Activated CD8-positive, alpha-beta memory T cell treated with anti-CD3 and anti-CD28 coated beads for 1 hour (primary cell): ENCODE measurements at places on chromosomes 1 and 21.

DNA sequence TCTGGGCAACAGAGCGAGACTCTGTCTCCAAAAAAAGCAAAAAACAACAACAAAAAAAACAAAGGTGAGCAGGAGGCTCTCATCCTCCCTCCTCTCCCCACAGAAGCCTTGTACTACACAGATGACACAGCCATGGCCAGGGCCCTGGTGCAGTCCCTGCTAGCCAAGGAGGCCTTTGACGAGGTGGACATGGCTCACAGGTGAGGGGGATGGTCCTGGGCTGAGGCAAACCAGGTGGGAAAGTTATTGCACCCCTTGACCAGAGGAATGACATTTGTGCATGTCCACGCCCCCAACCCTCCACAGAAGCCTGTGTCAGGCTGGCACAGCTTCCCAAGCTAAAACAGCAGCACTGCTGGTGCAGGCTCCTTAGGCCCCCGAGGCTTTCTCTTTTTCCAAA is 2.4 kb downstream of the ADPRS start:
- DNase-seq: no peak

DNA sequence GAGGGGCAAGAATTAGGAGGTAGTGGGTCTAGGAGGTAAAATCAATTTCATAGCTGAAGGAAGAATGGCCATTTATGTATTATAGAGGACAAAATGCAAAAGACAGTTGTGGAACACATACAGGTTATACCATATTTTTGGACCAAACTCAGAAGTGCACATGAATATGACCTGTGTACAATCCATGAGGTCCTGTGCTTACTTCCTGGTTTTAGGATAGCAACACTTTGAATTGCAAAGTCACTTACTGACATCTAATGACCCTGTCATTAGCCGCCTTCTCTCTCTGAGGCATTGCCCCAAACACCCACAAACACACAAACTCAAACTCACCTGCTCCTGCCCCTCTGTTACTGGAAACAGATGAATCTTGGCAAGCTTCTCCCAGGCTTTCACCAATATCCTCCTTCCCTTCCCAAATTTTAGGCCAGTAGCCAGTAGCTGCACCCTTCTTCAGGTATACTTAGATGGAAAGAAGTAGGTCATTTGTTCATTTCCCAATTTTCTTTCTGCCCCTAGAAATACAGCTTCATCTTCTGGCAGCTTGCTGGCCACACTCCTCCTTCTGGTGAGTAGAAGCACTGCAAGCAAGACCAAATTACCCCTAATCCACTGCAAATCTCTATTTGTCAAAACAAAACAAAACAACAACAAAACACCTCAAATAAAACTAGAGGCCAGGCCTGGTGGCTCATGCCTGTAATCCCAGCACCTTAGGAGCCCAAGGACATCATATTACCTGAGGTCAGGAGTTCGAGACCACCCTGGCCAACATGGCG is 13.7 kb upstream of the RPL5 start:
- no peak for DNase-seq

DNA sequence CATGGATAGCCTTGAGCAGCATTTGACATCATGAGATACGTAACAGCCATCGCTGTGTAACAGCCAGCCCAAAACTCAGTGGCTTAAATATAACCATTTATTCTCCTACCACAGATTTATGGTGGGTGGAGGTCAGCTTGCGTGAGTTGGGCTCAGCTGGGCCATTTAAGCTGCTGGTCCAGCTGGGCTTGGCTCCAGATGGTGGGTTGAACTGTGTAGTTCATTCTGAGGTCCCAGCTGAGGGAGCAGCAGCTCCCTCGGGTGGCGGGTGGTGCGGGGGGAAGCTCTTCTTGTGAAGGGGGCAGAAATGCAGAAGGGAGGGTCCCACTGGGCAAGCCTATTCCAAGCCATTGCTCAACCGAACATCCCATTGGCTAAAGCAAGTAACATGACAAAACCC is 75.9 kb downstream of the IGSF21 start:
- DNase-seq: no peak

DNA sequence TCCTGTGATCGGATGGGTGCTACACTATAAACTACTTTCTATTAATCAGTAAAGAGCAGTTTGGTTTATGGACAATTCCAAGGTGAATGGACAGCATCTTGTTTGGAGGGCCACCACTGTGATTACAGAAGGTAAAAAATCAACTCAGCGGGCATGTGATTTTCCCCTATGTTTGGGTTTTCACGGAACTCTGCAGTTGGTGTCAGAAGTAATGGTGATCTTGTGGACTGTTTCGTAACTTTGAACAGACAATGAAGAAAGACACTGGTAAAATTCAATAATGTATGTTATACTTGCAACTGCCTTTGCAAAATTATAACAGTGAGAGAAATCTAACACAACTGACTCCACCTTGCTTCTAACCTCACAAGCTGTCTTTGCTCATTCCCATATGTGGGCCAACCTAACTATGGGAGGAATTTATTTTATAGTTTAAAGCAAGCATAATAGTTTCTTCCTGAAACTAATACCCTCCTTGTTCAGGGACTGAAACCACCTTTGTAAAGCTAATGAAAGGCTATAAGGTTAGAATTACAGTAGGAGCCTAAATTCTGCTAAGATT is 53.2 kb downstream of the TRIM33 start:
- DNase-seq: no peak

GRCh38 chr1:177451191-177451590 is 280.4 kb downstream of the BRINP2 start:
- no peak for DNase-seq

DNA sequence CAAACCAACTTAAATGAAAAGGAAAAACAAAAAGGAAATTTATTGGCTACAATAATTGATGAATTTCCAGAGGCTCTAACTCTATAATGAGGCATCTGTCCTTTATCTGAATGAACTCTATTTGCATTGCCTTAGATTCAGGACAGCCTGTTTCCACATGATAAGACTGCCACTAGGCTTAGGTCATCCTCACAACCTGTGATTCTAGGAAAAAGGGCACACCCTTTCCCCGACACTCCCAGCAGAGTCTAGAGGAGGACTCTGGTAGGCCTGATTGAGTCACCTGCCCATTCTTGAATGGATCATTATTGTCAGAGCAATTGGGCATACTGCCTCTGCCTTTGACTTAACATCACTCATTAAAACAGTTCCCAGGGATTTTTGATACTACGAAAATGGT is 262.8 kb downstream of the TPR start:
- DNase-seq: no peak

DNA sequence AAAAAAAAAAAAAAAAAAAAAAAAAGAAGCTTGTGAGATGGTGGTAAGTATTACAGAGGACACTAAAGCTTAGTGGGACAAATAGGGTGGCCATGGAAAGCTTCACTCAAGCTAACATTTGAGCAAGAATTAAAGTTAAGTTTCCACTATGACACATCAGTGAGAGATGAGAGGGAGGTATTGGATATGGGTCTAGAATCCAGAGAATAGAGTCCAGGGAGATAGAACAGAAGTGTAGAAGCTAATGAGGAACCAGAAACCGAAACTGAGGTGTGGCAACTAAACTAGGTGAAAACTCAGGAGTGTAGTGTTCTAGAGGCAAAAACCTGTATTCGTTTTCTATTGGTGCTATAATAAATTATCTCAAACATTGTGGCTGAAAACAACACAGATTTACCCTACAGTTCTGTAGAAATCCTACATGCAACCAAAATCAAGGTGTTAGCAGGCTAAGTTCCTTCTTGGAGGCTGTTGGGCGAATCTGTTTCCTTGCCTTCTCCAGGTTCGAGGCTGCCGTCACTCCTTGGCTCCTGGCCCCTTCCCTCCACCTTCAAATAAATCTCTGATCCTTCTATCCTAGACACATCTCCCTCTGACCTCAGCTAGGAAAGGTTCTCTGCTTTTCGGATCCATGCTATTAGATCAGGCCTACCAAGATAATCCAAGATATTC is 36.2 kb downstream of the PTP4A2 start:
- DNase-seq: no peak

GRCh38 chr1:98102345-98103030 is 181.7 kb upstream of the DPYD start:
- DNase-seq: no peak

DNA sequence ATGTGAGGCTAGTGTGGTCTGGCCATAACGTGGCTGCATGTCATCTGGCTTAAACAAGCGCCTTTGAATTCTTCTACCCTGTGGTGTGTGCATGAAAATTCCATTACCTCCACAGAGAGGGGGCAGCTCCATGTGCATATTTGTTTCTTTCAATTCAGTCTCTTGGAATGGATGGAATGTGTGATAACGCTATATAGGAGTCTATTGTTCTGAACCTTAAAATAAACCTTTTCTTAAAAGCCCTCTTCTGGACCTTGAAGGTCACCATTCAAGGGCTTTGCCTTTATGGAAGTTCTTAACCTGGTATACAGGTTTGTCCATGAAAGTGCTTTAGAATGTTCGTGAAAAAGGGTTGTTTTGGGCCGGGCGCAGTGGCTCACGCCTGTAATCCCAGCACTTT is 118.2 kb upstream of the ADGRL2 start:
- DNase-seq: no peak

DNA sequence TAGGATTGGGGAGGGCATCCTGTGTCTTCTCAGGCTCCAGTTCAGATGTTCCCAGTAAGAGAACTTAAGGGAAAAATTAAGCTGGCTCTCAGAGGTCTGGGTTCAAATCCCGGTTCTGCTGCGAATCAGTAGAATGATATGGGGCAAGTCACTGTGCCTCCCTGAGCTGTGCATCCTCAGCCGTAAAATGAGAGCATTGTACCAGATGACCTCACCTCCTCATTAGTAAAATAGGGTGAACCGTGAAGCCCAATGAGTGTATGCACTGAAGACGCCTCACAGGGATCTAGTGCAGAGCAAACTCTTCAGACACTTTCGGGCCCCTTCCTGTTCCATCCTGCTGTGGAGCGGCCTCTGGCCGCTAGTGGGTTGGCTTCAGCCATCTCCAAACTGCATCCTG is 36.0 kb downstream of the SYT6 start:
- DNase-seq: no peak

DNA sequence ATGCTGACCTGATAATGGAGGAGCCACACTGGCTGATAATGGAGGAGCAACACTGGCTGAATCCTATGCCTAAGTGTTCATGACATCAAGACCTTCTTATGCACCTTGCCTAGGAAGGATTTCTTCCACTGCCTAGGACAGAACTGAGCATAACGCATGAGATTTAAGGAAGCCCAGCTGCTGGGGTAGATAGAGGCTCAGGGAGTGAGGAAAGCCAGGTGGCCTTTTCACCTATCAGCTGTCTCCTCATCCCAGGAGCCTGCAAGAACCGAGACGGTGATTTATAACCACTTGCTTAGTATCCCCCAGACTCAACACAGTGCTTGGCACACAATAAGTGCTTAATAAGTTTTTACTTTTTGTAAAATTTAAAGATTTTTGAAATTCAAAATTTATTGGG is 7.4 kb upstream of the CTBS start:
- no peak for DNase-seq

GRCh38 chr1:97489834-97490233 is 431.0 kb downstream of the DPYD start:
- DNase-seq: no peak

DNA sequence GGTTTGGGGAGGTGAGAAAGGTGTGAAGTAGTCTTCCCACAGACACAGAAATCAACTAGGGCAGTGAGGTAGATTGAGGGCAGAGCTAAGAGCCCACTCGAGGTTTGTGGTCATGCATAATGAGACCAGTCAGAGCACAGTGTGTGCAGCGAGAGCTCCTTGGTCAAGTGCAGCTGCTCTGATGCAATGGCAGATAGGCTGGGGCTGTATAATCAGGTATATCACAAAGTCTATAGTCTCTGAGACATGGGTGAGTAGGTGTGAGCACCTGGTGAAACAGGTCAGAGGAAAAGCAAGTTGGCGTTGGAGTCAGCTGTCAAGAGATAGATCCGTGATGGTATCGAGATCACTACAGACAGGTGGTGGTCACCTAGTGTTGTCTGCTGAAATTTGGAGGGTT is 17.6 kb downstream of the DSCAM start:
- no peak for DNase-seq

DNA sequence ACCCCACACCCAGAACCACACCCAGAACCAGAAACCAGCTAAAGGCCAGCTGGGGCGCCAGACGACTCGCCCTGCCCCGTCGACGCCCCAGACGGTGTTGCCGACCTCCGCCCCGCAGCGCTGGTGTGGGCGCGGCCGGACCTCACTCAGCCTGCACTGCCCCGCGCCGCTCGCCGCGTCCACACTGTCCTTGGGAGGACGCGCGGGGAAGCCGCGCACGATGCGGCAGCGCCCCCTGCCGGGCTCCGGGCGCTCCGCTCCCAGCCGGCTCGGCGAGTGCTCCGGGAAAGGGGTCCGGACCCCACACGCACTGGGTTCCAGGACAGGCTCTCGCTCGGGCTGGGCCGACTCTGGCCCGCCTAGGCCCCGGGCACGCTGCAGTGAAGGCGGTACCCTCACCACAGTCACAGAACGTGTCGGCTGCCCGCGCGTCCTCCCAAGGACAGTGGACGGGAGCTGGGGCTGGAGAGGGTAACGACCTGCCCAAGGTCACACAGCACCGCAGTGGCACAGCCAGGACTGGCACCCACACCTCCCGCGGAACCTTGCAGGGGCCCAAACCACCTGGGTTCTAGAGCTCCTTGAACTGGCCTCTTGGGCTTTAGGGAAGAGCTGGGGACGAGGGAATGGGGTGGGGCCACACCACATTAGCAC is 90.2 kb downstream of the DMRTA2 start:
- DNase-seq: no peak

- DNase-seq: no peak
These were observed 60.7 kb downstream of the LRRC8D start for GRCh38 chr1:89881415-89882058.

- no peak for DNase-seq
These were observed 59.0 kb upstream of the KCND3 start for GRCh38 chr1:112048421-112048820.

DNA sequence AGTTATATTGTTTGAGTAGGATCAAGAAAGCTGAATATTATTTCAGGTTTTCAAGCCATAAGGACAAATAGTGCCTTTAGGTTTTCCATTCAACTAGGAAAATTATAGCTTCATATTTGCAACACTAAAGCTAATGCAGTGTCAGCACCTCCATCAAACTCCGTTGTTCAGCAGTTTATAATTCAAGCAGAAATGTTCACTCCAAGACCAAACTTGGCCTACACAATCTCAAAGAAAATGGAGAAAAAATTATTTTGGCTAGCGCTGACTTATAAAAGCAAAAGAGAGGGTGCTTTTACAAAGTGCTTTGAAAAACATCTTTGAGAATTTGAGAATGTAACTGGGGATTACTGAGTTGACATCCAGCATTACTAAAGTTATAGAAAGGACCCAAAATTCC is 1.4 kb downstream of the SPAG17 start:
- DNase-seq: no peak
